ENCODE measurements at places on chromosomes 4 and X.

GRCh38 chr4:71269233-71269632 lies 69.6 kb upstream of the SLC4A4 start:
- DNase-seq: no peak

GRCh38 chr4:16264798-16265197 lies 38.5 kb upstream of the TAPT1 start:
- no peak for DNase-seq

DNA sequence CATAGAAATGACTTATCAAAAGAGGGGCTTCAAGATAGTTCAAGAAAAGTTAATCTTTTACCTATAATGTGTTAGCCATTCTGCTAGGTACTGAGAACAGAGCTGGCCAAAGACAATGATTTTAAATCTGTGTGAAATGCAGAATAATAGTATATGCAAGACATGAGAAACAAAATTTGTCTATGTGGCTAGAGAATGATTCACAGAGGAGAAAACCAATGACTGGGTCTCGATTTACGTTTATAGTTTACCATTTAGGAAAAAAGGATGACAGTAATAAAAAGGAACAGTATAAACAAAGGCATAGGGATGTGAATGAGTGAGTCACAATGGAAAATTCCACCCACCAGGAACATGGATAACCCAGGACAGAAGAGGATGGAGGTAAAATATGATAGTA lies 31.9 kb downstream of the NPFFR2 start:
- DNase-seq: no peak

DNA sequence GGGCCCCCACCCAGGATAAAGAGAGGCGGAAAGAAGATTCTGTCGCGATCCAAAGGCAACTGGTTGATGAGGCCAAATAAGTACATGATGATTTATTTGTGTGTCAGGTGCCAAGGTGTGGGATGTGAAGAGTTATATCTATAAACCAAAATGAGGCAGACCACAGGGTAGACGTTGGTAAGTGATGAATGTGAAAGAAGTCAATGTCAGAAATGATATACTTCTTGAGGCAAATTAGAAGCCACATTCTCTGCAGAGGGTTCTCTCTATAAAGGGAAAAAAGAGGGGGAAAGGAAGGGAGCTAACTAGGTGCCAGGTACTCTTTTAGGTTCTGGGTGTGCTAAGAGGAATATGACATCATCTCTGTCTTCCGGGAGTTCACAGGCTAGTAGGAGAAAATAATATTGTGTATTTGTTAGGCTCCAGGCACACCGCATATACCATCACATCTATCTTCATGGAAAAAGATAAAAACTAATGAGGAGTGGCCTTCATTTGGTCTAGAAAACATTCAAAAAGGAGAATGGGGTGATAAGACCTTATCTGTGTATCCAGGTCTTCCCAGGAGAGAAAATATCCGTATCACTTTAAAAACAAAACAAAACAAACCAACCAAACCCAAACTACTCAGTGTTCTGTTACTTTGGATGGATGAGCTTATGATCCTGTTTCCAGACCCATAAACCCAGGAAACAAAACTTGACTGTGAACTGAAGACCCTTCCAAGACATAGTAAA lies 4.8 kb upstream of the SH2D1A start:
- no peak for DNase-seq

DNA sequence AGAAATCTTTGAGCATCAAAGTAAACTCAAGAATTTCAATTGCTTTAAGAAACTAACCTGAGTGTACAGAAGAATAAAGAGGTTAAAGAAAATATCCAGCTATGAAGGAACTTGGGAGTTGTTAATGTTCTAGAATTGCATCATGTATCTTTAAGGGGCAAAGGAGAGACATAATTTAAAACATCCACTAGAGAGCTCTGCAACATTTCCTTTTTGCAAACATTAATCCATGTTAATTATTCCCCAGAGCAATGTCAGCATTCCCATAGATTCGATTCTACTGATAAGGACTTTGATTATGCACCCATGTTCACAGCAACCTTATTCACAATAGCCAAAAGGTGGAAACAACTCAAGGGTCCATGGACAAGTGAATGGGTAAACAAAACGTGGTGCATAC lies 80.2 kb upstream of the SORBS2 start:
- DNase-seq: no peak

GRCh38 chr4:109276482-109277095 lies 25.9 kb downstream of the COL25A1 start:
- no peak for DNase-seq

DNA sequence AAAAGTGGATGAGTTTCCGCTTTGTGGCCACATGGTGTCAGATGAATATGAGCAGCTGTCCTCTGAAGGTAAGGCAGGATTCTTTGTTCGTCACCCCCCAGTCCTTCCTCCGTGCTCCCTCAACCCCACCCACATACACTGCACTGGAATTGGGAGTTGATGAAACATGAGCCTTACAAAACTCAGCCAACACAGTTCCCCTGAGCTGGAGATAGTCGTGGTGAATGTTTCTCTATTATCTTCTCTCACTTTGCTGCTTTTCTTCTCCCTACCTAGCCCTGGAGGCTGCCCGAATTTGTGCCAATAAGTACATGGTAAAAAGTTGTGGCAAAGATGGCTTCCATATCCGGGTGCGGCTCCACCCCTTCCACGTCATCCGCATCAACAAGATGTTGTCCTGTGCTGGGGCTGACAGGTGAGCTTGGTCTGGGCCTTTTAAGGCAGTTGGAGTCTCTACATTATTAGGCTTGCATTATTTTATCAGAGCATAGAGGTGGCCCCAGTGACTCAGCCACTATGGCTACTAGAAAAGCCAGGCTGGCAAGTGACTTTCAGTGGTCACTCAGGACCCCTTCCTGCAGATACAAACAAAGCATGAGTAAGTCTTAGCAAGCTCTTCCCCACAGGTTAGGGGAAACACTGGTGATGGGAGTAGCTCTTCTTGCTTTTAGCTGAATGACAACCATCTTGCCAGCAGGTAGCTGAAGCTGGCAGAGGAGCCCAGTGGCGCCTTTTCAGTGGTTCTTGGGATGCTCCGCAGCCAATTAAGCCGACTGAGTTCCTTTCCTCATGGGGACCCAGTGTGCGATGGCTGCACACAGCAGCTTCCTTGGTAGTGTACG lies 1.6 kb downstream of the RPL10 start:
- no peak for DNase-seq

DNA sequence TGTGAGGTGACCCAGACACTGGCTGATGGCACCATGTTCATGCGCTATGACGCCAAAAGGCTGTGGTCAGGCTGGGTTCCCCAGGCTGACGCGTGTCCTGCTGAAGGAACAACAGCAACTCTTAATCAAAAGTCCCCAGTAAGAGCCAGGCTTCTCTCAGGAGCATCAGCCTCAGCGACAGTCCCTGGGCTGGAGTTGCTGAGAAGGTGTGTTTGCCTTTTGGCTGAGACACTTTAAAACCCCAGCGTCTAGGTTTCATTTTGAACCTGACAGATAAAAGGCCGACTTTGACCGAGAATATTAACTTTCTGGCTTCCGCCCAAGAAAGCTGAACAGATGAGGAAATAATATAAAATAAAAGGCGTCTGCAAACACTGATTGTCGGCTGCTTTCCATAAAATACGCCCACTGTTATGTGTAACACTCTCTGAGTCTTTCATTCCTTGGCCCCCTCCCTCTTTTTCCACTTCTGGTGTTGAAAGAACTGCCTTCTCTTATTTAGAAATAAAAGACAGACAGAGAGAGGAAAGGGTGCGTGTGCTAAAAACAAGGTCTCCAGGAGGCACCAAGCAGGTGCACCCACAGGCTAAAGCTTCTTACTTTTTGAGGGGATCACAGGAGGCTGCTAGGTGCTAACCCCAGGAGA lies 373.6 kb downstream of the MID1IP1 start:
- DNase-seq: no peak

DNA sequence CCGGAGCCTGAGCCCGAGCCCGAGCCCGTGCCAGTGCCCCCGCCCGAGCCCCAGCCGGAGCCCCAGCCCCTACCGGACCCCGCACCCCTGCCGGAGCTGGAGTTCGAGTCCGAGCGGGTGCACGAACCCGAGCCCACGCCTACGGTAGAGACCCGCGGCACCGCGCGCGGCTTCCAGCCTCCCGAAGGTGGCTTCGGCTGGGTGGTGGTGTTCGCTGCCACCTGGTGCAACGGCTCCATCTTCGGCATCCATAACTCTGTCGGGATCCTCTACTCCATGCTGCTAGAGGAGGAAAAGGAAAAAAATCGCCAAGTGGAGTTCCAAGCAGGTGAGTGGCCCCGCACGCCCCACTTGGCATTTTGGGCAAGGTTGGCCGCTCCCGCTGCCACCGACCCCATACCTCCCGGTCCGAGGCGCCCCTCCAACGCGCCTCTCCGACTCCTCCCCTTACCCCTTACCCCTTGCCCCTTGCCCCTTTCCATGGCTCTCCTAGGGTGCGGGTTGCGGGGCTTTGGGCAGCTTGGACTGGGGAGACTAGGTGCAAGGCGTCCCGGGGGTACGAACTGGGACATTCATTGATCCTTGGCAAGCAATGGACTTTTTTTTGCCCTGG lies 553 bp downstream of the SLC16A2 start:
- no peak for DNase-seq

Measured in activated CD8-positive, alpha-beta memory T cell treated with anti-CD3 and anti-CD28 coated beads for 48 hours (primary cell).